ENCODE measurements at places on chromosomes 4 and X. TPM values are rescaled to one million over a fixed set of nuclear protein-coding genes. Genes with fewer than 3 reads are reported as not detected.

The OTC gene
- total RNA-seq, result not detected

The NAP1L2 gene
- total RNA-seq, result 0.10 TPM

The GRIA3 gene
- not detected for total RNA-seq

The SHOX gene
- not detected for total RNA-seq

GRCh38 chrX:12824944-12825343, 33.7 kb downstream of the PRPS2 start:
- no peak for DNase-seq

All from MG63 (cell line).